ENCODE measurements at places on chromosomes 5 and 9.

DNA sequence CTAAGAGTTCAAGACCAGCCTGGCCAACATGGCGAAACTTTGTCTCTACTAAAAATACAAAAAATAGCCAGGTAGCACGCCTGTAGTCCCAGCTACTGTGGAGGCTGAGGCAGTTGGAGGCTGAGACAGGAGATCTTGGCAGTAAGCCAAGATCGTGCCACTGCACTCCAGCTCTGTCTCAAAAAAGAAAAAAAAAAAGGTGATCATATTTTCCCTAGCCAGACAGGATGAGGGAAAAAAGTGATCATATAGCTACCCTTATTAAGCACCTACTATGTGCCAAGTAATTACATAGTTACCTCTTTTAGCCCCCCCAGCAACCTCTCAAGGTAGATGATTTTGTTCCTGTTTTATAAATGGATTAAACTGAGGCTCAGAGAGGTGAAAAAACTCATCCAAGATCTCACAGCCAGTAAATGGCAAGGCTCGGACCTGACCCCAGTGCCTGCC lies 18.1 kb upstream of the RPL26L1 start:
- DNase-seq = no peak

DNA sequence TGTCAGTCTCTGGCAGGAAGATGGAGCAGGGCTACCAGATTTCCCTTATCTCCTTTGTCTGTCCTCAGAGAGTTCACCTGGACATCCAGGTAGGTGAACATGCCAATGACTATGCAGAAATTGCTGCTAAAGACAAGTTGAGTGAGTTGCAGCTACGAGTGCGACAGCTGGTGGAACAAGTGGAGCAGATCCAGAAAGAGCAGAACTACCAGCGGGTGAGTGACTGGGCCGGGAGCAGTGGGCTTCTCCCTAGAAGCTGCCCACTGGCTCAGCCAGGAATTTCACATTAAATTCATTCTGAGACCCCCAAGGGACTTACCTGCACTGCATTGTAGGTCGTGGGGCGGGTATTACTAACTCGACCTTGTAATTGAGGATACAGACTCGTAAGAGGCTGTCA lies 2.1 kb downstream of the TMED9 start:
- DNase-seq = no peak

DNA sequence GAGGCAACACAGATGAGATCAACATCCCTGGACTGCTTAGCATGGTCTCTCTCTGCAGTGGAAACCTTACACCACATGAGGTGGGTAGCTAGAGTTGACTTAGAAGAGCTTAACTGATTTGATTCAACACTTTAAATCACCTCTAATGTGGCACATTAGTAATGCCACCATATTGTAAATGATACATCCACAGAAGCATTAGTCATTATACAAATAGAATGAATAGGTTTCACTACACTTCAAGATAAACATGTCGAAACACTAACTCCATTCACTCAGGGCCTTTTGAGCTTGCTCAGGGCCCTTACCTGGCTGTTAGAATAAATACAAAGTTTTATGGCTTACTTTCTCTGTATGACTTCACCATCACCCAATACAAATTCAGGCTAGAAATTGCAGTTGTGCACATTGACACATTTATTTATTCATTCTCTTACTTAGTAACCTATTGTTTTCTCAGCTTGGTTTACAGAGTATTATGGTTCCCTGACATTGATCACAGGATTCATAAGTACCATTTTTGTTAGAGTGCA lies 9.3 kb upstream of the SMAD5 start:
- DNase-seq = no peak

- no peak for DNase-seq
Observed at GRCh38 chr9:131319486-131319885, 30.0 kb downstream of the PLPP7 start.

GRCh38 chr9:69798744-69799143 lies 21.9 kb upstream of the CFAP95 start:
- DNase-seq = no peak

- no peak for DNase-seq
Observed at GRCh38 chr9:95116002-95116807, 201.3 kb downstream of the FANCC start.

- no peak for DNase-seq
Observed at GRCh38 chr9:116951588-116952435, 264.7 kb downstream of the TRIM32 start.

GRCh38 chr9:127970401-127971313 lies 10.1 kb downstream of the EEIG1 start:
- peak; percentile 48 for DNase-seq

DNA sequence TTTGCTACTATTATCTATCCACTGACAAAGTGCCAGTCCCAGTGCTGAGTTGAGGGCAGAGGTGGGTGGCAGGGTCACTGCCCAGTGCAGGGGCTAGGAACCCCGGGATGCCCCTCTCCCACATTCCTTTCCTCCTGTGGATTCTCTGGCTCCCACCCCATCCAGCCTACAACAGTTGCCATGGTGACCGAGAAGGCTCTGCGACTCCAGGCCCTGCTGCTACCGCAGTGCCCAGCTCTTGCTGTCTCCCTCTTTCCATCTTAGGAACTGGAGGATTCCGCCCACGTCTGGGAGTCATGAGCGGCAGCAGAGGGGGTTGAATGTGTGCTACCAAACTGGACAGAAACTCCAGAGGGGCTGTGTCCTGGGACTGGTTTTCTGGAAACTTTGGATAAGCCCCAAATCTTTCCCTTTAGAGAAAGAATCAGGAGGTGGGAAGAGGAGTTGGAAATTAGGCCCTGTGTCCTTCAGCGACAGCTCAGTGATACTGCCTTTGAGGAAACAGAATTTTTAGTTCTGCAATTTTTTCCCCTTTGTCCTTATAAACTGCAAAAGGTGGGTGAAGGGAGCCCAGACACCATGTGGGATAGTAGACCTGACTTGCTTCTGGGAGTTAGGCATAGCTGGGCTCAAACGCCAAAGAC lies 20.7 kb upstream of the C5orf47 start:
- no peak for DNase-seq

DNA sequence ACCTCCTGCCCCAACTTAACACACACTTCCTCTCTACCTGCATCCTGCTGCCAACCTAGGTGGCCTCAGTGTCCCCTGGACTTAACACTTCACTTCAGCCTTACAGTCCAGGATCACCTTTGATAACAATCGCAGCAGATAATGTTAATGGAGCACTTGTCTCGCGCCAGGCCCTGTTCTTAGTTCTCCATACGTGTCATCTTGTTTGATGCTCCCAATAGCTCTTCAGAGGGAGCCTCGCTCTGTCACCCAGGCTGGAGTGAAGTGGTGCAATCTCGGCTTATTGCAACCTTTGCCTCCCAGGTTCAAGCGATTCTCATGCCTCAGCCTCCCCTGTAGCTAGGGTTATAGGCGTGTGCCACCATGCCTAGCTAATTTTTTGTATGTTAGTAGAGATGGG lies 62.7 kb upstream of the SHB start:
- no peak for DNase-seq

DNA sequence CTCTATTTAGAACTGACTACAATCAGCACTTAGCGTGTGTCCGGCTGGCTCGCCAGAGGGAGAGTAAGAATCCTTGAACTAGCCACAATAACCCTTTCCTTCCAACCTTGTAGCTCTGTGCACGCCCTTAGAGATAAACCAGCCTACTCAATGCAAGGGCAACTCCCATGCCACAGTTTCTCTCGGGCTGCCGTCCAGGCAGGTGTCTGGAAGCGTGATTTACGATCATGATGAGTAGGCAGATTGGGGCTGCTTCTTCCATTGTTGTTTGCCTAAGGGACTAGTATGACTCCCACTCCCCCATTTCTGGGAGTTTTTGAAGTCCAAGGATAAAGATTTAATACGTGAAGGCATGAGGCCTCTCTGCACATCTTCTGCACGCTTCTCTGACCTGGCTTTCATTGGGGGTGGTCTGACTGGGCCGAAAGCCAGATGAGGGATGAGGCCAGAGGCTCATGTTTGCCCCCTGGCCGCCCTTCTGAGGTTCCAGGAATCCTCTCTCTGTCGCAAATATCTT lies 134.0 kb upstream of the MYO10 start:
- no peak for DNase-seq

- DNase-seq = no peak
Observed at GRCh38 chr9:78714576-78714975, 417.7 kb downstream of the PSAT1 start.

DNA sequence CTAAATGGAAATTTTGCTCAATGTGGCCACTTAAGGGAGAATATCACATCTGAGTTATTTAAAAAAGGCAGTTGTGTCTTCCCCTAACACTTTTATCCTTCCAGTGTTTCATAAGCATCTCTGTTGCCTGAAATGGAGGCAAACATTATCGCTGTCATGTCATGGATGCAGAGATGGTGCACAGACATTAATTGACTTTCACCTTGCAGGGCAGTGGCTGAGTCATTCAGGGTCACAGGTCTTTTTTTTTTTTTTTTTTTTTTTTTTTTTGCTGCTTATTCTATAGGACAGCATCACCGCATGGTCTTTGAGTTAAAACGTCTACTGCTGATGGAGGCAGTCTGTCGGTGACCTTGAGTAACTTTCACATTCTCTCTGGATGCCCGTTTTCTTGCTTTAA lies 36.3 kb upstream of the KLF9 start:
- DNase-seq = no peak

DNA sequence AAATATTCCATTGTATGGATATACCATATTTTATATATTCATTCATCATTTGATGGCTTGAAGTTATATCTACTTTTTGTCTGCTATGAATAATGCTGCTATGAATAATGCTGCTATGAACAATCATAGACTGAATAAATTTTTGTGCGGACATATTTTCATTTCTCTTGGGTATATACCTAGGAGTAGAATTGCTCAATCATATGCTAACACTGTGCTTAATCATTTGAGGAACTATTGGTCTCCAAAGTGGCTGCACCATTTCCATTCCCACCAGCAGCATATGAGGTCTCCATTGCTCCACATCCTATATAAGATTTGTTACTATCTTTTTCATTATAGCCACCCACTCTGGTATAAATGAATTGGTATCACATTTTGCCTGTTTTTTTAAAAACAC lies 18.3 kb upstream of the TEK start:
- DNase-seq = no peak

- DNase-seq = no peak
Observed at GRCh38 chr5:178324481-178325310, 92.1 kb upstream of the PHYKPL start.

DNA sequence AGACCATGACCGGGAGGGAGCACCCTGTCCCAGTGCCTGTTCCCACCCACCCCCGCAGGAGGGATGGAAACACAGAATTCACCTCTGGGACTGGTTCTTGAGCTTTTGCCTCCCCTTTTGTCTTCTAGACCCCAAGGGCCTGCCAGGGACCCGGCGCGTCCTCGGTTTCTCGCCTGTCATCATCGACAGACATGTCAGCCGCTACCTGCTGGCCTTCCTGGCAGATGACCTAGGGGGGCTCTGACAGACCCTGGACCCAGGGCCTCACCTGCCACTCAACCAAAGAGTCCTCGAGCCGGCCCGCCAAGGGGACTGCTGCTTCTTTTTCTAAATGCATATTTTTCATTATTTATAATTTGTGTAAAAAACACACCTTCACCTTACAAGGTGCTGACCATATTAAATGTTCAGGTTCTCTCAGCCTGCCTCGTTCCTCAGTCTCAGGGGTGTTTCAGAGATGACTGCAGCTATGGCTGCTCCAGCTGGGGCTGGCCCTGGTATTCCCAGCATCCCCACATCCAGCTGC lies 16.9 kb downstream of the CARD19 start:
- no peak for DNase-seq

DNA sequence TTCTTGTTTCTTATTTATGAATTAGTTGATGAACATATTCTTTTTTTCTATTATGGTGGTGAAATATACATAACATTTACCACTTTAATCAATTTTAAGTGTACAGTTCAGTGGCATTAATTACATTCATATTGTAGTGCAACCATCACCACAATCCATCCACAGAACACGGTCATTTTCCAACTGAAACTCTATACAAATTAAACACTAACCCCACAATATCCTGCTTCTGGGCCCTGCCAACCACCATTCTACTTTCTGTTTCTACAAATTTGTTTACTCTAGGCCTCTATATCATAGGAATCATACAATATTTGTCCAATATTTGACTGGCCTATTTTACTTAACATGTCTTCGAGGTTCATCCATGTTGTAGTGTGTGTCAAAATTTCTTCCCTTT lies 7.3 kb downstream of the GCNT4 start:
- DNase-seq = no peak

GRCh38 chr5:164958688-164959087 lies 1453.3 kb downstream of the MAT2B start:
- DNase-seq = no peak

DNA sequence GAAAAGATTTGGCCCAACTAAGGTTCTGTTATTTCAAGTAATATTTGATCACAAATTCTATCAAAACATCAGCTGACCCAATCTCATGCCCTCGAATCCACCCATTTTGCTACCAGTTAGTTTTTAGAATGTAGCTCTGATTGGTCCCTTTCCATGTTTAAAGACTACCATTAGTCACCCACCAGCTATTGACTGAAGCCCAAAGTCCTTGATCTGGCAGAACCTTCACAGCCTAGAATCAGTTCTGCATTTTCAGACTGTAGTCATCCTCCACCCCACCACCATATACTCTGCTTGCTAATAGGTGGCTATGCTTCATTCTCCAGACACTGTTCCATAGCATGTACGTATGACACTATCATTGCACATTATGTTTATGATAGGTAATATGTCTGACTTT lies 182.2 kb upstream of the TARS1 start:
- no peak for DNase-seq

DNA sequence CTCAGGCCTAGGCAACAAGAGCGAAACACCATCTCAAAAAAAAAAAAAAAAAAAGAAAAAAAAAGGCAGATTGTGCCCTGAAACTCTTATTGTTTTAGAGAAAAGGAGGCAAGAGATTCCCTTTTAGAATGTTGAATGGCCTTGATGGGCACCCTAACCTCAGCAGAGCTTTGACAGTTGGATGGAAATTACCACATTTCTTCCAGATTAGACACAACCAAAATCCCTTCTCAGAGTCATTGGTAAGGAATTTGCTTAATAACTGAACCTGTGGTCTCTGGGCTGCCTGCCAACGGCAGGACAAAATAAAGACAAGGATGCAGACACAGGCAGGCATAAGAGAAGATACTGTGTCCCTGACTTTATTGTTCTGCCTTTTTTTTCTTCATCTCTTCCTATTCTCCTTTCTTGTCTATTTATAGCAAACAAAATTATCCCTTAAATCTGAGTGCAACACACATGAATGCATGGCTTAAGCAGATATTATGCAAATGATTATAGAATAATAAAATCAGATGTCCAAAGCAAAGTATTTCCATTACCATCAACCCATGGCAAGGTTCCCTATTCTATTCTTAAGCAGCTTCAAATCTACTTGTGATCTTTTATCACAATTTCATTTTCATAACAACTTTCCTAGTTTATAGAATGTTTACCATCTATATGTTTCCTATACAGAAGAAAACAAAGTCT lies 37.3 kb upstream of the TRIO start:
- DNase-seq = no peak

DNA sequence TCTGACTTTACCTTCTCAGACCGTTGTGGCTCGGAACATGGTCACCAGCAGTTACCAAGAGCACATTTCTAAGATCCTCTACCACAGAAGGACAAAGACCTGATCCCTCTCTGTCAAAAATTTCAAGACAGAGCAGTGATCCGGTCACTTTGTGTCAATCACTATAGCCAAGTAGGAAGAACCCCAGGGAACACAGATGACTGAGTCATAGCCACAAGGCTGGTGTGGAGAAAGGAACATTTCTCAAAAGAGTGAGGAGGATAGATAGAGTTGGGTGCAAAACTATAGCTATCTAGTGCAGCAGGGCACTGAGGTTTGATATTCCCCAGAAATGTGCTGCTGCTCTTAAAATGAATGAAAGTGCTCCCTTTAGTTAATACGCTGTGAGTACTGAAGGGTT lies 130.7 kb upstream of the SMIM23 start:
- DNase-seq = no peak

GRCh38 chr5:35063414-35063813 lies 15.7 kb upstream of the AGXT2 start:
- DNase-seq = no peak

All from T-helper 9 cell (primary cell).